Myocyte (in vitro differentiated cells): ENCODE measurements at places on chromosomes 3 and 15. TPM values are rescaled to one million over a fixed set of nuclear protein-coding genes. Genes with fewer than 3 reads are reported as not detected.

NOX5 gene
- total RNA-seq, result 1.1 and 1.3 TPM in 2 replicates

DNA sequence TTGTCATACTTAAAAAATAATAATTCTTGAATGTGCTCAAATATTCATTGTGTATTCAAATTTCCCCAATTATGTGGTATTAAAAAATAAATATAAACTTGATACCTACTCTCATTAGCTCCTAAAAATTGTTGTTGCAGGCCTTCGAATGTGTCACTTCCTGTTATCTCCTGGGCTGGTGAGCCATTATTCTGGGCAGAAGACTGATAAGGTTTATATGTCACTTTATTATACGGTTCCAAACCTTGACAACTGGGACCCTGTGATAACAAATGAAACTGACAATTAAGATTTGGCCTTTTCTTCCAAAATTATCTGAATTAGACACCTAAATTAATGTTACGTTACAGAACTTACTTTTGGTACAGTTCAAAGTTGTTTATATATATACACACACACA, 15.0 kb downstream of the CEP152 start:
- DNase-seq, result no peak

DNA sequence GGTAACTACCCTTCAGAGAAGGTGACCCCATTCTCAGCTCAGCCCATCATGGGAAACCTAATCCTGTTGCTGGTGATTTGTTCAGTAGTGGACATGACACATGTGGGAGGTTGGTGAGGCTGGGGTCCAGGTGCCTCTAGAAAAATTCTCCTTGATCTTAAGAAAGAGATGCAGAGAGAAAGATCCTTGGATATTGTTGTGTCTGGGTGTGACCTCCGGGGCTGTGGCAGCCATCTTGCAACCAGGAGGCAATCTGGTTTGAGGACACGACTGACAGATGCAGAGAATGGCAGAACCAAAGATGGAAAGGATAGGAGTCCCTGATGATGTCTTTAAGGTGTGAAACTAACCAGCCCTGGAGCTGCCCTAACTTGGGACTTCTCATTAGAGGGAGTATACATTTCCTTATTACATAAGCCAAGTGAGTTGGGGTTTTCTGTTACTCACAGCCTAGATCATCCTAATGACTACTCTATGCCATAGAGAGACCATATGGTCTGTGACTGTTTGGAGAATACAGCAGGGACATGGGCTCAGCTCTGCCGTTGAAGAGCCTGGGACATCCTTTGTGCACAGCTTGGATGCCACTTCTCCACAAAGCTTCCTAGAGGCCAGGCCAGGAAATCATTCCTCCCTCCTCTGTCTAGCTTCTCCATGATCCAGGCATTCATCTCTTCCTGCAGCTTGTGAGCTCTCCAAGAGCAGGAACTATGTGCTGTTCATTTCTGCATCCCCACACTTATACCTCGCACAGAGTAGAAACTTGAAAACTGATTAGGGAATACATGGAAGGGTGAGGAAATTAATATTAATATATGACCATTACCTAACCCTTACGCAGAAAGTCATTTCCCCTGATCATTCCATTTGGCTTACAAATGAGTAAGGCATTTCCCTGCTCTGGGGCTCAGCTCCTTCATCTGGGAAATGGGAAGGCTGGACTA, 45.9 kb downstream of the HRH1 start:
- DNase-seq, result no peak

- no peak for DNase-seq
Observed at GRCh38 chr3:29274667-29275066, 6.2 kb upstream of the RBMS3 start.

- no peak for DNase-seq
Observed at GRCh38 chr3:37753428-37753827, 108.3 kb upstream of the CTDSPL start.

- no peak for DNase-seq
Observed at GRCh38 chr3:177932750-177933660, 603.2 kb upstream of the KCNMB2 start.

DNA sequence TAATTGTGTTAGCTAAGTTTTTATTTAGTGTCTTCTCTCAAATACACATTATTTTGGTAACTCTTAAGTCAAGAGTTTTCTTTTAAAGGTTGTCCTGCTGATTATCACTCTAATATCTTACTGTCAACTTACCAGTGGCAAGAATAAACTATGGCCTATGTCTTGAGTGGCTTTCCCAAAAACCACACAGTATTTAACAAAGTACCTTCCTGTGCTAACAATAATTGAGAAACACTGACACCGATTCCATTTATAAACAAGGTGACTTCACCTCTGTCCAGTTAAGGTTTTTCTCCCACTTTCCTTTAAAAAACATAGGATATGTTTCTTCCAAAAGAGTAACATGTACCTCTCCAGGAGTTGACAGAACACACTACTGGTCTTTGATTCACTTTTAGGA, 234.3 kb upstream of the CD96 start:
- DNase-seq, result no peak

DNA sequence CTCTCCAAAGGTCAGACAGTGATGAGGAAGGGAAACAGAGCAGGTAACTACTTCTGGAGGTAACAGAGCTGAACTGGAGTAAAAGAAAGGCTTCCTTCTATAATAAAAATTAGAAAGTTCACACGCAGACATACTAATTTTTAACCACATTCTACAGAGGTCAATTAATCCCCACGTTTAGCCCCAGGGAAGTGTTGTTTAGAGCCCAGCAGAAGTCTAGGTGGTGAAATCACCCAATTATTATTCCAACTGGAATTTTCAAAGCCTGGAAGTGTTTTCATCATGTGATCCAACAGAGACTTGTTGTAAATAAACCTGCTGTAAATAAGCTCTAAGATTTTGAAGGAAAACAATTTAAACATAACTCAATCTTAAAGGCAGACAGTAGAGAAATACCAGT, 6.8 kb downstream of the ALDH1A2 start:
- no peak for DNase-seq

GRCh38 chr3:9362731-9363530, at the start of gene THUMPD3:
Gene THUMPD3 (plus strand): TSS chr3:9363054. CDS start chr3:9365069, 2,015 bp downstream.
- DNase-seq, result peak; percentile 93

GRCh38 chr3:15206662-15207576, 873 bp downstream of the CAPN7 start:
- peak; percentile 21 for DNase-seq
